ENCODE measurements at places on chromosomes 5 and 9.

GRCh38 chr5:80569961-80570786 lies at the start of gene ANKRD34B:
ANKRD34B (minus strand) TSS chr5:80570280; CDS start chr5:80560019, 10,261 bp downstream.
- DNase-seq, result no peak

DNA sequence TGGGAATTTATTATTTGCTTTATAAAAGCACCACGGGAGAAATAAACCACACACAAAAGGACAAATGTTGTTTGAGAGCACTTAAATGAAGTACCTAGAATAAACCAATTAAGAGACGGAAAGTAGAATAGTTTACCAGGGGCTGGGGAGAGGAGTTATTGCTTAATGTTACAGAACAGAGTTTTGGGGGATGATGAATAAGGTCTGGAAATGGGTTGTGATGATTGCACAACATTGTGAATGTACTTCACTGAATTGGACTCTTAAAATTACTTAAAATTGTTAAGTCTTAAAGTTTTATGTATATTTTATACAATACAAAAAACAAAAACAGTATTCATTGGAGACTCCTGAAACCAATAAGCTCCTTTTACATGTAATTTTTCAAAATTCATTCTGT lies 1.5 kb downstream of the ZBTB43 start:
- DNase-seq, result peak; percentile 22

DNA sequence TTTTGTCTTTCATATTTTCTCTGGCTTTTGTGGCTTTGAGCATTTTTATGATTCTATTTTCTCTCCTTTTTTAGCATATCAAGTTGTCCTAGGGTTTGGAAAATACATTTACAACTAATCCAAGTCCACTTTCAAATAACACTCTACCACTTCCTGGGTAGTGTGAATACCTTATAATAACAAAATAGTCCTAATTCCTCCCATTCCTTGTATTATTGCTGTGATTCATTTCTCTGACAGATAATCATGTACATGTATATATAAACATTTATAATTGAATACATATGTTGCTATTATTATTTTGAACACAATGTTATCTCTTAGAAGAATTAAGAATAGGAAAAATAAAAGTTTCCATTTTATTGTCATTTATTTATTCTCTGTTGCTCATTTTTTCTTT lies 14.9 kb upstream of the ADAM19 start:
- peak; percentile 31 for DNase-seq

- peak; percentile 76 for DNase-seq
These were observed 198.7 kb upstream of the MPDZ start for GRCh38 chr9:13478160-13478559.

- DNase-seq, result no peak
These were observed 214.9 kb upstream of the DAB2 start for GRCh38 chr5:39639618-39640089.

DNA sequence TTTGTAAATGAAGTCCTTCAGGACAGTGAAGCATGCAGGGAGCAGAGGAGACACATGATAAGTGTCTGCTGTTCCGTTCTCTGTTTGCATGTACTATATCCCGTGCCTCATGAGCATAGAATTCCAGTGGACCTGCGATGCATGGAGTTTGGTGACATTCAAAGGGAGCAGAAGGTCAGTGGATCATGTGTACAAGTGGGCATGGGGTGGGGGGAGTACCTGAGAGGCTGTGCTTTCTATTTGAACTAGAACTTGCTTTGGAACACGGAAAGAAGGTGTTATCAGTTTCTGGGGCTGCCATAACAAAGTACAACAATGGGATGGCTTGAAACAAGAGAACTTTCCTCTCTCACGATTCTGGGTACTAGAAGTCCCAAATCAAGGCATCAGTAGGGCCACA lies 5.1 kb upstream of the CCNJL start:
- no peak for DNase-seq

DNA sequence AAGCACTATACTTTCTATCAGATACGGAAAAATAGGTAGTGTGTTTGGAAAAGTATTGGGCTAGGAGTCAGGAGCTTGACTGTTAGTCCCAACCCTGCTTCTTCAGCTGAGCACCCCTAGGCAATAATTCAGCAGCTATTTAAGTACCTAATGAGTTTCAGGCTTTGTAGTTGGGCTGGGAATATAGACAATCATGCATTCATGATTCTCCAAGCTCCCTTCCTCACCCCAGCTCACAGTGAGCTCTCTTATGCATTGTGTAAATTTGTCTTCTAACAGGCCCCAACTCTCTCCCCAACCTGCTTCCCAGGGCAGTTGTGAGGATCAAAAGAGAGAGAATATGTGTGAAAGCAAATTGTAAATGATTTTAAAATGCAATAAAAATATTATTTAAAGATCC lies 201.2 kb downstream of the MSX2 start:
- no peak for DNase-seq

- DNase-seq, result no peak
These were observed 21.0 kb upstream of the SMARCA2 start for GRCh38 chr9:1994180-1994579.

GRCh38 chr9:129567329-129567728 lies 53.6 kb downstream of the C9orf50 start:
- no peak for DNase-seq

DNA sequence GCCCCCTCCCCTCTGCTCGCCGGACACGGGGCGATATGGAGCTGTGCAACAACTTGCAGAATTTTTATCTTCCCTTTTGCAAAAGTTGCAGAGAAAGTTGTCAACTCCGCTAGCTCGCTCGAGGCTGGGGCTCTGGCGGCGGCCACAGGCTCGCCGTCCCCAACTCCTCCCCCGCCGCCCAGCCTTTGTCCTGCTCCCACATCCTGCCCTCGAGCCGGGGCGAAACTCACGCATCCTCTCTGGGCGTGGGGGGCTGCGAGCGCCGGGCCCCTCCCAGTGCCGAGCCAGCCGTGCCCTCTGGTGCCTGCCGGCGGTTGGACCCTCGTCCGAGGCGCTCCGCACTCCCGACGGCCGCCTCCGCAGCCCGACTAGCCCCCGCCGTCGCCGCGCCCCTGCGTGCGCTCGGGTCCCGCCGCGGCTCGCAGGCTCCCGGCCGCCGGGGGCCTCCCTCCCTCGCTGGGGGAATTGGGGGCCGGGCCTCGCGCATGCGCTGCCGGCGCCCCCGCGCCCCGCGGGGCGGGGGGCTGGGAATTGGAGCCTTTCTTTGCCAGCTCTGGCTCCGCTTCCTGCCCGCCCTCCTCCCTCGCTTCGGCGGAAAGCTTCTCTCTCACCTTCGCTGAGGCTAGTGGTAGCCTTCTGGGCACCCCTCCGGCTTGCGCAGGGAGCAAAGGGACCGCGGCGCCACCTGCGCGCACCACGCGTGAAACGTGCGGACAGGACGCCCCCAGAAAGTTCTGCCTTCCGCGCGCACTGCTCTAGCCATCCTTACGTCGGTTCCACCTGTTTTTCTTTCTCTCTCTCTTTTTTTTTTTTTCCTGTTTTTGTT lies at the start of gene CCNJL:
CCNJL (minus strand) TSS at position 431 of the 826 bp plus-strand sequence. CDS start 641 bp downstream, outside the sequence.
- DNase-seq, result peak; percentile 61

- DNase-seq, result peak; percentile 73
These were observed 38.3 kb downstream of the PIK3R1 start for GRCh38 chr5:68253624-68254585.

DNA sequence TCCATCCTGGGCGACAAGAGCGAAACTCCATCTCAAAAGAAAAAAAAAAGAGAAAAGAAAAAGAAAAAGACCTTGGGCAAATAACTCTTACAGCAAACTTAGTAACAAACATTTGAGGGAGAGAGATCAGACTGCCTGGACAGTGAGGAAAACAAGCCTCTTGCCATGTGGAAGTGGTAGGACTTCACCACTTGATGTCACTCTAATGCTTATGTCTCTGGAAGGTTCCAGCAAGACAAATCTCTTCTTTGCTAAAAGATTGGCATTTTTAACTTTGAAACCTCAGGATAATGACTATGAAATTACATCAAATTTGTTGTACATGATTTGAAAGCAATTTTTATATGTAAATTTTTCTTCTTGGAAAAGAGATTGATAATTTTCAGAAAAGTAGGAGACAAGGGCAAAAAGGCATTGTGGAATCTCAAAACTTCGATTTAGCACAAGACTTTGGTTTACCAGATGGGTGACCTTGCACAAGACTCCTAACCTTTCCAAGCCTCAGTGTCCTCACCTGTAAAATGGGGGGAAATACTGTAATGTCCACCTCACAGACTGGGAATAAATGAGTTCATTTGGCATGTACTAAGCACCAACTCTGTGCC lies 5.4 kb downstream of the ACTL7B start:
- DNase-seq, result no peak

GRCh38 chr5:177336112-177336511 lies 15.4 kb downstream of the LMAN2 start:
- DNase-seq, result no peak

GRCh38 chr5:168364151-168364661 lies 72.8 kb downstream of the WWC1 start:
- DNase-seq, result peak; percentile 89

- no peak for DNase-seq
These were observed 166.0 kb downstream of the EBF1 start for GRCh38 chr5:158933494-158934318.

DNA sequence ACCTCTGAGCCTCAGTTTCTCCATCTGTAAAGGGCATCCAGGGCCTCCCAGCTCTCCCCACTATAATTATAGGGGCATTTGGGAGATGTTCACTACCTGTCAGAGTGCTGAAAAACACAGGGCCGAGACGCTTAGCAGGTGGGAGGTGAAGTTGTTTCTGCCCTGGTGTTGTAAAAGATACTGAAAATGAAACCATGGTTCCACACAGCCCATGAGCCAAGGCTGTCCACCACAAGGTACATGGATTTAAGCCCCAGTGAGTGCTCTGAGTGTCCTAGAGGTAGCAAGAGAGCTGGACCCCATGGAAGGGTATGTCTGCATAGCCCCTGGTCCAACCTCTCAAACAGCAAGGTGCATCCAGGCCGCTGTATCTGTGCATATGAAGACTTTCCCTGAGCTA lies 137.5 kb downstream of the C5orf15 start:
- no peak for DNase-seq

DNA sequence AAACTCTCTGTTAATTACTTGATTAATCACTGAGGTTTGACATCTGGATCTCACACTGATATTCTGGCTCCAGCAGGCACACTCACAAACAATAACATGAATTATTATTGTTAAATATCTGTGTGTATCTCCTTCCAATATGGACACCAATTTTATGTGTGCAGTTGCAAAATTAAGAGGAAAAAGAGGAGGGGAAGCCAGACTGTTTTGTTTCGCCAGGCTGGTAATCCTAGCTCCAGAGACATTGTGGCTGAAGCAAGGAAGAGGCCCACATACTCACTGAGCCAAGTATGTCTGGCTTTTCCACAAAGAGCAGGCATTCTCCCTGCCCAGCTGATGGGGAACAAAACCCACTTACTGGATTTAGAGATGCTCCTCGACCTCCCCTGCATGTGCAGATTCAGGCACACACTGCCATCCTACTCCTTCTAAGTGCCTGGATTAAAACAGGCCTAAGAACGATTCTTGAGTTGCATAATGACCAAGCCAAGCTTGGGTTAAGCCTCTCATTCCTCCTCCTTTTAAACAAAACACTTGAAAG lies 181.9 kb downstream of the ESM1 start:
- DNase-seq, result peak; percentile 70

GRCh38 chr5:149605998-149606724 lies 24.9 kb downstream of the ARHGEF37 start:
- peak; percentile 50 for DNase-seq

- no peak for DNase-seq
These were observed 277.2 kb downstream of the SPOCK1 start for GRCh38 chr5:137221943-137222342.

DNA sequence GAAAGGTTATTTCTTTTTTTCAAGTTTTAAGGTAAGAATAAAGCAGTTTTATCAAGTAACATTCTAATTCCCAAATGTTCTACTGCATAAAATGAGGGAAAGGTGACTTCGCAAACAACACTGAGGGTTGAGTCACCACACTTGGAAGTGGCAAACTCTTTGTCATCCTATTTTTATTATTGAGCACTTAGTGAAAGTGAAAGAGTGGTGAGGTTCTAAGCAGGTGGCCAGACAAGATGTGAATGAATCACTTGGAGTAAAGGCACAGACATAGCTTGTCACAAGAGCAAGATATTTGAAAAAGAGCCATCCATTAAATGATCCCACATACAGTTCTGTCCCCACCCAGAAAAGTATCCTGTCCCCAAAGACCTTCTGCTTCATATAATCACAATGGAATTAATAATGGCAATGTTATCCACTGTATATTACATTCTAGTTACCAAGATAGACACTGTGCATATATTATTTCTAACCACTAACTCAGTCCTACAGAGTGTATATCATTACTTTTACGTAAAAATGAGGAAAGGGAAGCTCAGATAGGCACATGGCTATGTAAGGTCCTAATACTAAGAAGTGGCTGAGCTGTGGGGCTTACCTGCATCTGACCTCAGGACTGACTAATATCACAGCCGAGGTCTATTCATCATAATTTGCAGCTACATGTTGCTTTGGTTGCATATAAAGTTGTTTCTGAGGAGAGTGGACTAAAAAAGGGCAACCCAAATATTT lies 730.4 kb upstream of the MEF2C start:
- DNase-seq, result no peak

DNA sequence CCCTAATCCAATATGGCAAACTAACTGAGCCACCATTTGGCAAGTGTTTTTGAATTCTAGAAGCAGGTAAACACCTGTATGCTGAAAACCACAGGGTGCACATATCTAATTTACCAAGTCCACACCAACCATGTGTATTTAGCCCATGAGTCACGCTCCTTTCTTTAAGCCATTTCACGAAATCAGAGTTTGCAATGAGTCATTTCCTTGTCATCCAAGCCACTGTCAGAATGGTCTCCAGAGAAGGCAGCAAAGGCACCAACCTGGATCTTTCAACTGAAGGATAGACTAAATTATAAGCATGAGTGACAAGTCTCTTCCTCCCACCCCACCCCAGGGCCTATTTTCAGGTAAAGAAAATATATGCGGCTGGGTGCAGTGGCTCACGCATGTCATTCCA lies 110.0 kb downstream of the PAX5 start:
- peak; percentile 78 for DNase-seq

All from fibroblast of skin of abdomen (primary cell).